CD4-positive, alpha-beta T cell treated with Interleukin-2 at 100 ng/mL for 4 hours (primary cell): ENCODE measurements at places on chromosomes 6 and 20.

DNA sequence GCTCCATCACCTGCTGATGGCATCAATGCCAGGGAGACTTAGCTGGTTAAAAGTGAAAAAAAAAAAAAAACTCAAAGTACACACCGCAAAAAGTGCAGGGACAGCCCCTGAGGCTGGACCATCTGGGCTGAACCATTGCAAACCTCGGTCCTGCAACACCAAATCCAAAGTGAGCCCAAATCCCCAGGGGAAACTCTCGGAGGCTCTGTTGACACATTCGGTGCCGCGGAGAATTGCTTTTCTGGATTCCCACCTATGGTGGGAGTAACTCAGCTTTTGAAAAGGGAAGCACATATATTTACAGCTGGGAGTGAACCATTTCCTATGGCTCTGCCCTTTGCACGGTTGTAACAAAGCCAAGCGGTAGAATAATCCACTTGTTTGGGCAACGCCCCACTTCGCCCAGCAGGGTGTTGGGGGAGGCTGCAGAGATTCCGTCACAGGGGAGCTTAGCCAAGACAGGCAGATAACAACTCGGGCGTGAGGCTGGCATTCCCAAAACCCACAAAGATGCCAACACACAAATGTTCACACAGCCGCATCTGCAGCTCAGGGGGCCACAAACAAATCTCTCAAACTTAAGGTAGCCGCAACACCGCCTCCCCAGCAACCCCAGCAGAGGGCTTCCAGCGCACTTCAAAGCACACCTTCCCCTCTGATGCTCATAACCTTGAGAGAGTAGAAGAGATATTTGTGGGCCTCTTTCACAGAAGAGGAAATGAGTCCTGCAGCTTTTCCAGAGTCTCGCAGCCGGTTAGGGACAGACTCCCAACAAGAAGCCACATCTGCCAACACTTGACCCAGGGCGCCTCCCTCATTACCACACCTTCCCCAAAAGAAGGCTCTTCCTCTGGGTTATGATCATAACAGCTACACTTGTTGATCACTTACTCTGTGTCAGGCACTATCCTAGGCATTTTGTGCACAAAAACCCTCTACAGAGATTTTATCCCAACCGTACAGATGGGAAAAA is 11.4 kb downstream of the ZC3H12D start:
- no peak for DNase-seq

DNA sequence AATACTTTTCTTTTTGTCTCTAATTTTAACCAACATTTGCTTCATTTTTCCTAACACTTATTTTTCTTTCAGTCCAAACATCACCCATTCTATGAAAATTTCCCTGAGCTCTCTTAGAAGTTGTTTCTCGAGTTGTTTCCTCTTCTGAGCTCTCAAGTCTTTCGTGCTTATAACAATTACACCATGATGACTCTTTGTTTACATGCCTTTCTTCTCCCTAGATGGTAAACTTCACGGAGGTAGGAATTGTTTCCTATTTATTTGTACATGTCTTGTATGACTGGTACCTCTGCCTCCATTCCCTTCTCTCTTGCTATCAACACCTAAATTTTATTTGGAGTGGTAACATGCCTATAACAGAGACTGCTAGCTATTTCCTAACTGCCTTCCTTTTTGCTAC is 6.4 kb downstream of the BLOC1S5 start:
- no peak for DNase-seq

- DNase-seq = no peak
Observed at GRCh38 chr20:20096421-20096820, 44.1 kb downstream of the CFAP61 start.

DNA sequence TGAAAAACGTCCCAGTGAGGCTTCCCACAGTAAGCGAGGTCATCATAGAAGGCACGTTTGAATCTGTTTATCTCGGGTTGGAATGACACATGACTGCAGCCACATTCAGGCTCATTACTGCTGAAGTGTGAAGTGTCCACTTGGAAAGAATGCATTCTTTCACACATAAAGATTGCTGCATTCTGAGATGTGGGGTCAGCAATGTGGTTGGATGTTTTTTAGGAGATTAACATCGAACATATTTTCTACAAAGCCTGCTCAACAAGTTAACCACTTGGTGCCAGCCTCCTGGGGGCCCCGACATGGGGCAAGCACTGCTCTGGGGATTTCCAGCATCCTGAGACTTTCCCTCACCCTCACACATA is 79.9 kb downstream of the BMP6 start:
- no peak for DNase-seq

DNA sequence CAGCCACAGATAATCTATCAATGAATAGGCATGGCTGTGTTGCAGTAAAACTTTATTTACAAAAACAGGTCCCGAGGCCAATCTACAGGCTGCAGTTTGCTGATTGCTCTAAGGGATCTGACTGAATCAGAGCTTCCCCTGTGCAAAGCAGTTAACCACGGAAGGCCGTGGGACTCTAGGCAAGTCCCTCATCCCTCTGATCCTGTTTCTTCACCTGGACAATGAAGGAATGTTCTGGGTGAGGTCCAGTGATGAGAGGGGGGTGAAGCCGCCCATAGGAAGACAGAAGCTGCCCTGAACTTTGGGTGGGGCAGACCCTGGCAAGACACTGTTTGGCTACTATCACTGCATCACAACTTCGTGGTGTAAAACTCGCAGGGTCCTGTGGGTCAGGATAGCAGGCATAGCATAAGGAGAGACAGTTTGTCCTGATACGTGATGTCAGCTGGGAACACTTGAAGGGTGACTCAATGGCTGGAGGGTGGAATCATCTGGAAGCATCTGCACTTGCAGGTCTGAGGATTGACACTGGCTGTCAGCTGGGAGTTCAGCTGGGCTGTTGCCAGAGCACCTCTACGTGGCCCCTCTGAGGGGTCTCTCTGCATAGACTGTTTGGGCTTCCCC is 33.3 kb upstream of the TGM2 start:
- DNase-seq = no peak

- no peak for DNase-seq
Observed at GRCh38 chr20:23358563-23358906, 3.4 kb upstream of the GZF1 start.
